Stomach (tissue), 19 donors: ENCODE measurements at places on chromosomes 2 and 18. TPM values are rescaled to one million over a fixed set of nuclear protein-coding genes. Genes with fewer than 3 reads are reported as not detected.

Gene CCDC141
- 1.2 TPM for total RNA-seq

Gene TSGA10
- 4.9 TPM for total RNA-seq

Gene SERPINE2
- total RNA-seq: 27.4 TPM

Gene ACMSD
- total RNA-seq: not detected

Gene SLC4A3
- total RNA-seq: 0.58 TPM

Gene ATF2
- 40.4 TPM for total RNA-seq

Gene LRP2
- total RNA-seq: 0.89 TPM

Gene GALNT5
- 2.3 TPM for total RNA-seq

Gene DYNAP
- total RNA-seq: not detected

Gene FLACC1
- total RNA-seq: not detected

Gene FAM110C
- 11.2 TPM for total RNA-seq

Gene RFX8
- not detected for total RNA-seq

Gene DNAJC27
- total RNA-seq: 3.6 TPM

Gene MYOM1
- total RNA-seq: 16.5 TPM

Gene KCNJ3
- total RNA-seq: not detected

- H3K4me1 ChIP-seq: peaks cover 15% of the 10 kb centered on the region
- no peak overlapping the region for H3K4me3 ChIP-seq
- no peak for DNase-seq
- no peak overlapping the region for H3K27ac ChIP-seq
Observed at GRCh38 chr2:257429-257828, 6.4 kb downstream of the SH3YL1 start.

- H3K4me3 ChIP-seq: no peak overlapping the region
- no peaks in the 10 kb centered on the region for H3K36me3 ChIP-seq
- H3K4me1 ChIP-seq: peaks cover 6% of the 10 kb centered on the region
- peaks cover 17% of the 10 kb centered on the region for H3K27me3 ChIP-seq
Observed at GRCh38 chr2:26144031-26144430, 28.9 kb upstream of the GAREM2 start.

DNA sequence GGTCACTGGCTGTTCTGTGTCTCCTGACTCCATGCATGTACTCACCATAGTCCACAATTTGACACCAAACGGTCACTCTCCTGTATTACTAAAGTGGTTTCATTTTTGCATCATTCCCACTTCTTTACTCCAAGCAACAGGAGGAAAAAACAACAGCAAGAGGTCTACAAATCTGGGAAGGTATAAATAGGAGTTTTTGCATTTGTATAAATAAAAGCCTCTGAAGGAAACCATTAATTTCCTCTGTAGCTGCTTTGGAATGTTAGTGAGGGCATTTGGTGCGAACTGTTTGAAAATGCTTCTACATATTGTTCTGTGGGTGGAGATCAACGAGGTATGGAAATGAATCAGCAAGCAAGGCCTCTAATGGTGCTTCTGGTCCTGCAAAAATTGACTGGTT, 148.5 kb upstream of the DLX2 start:
- no peaks in the 10 kb centered on the region for H3K36me3 ChIP-seq
- DNase-seq: no peak
- no peak overlapping the region for H3K4me3 ChIP-seq
- no peaks in the 10 kb centered on the region for H3K27me3 ChIP-seq
- H3K27ac ChIP-seq: peak overlapping the region; percentile 51

GRCh38 chr18:51194604-51195003, 2.9 kb downstream of the MEX3C start:
- no peaks in the 10 kb centered on the region for H3K27me3 ChIP-seq
- no peak for DNase-seq
- H3K4me1 ChIP-seq: peaks cover 61% of the 10 kb centered on the region
- peak overlapping the region; percentile 97 for H3K27ac ChIP-seq
- no peaks in the 10 kb centered on the region for H3K36me3 ChIP-seq

- H3K27me3 ChIP-seq: no peaks in the 10 kb centered on the region
- H3K4me3 ChIP-seq: no peak overlapping the region
- DNase-seq: no peak
Observed at GRCh38 chr2:217688494-217688893, 314.3 kb downstream of the TNS1 start.

DNA sequence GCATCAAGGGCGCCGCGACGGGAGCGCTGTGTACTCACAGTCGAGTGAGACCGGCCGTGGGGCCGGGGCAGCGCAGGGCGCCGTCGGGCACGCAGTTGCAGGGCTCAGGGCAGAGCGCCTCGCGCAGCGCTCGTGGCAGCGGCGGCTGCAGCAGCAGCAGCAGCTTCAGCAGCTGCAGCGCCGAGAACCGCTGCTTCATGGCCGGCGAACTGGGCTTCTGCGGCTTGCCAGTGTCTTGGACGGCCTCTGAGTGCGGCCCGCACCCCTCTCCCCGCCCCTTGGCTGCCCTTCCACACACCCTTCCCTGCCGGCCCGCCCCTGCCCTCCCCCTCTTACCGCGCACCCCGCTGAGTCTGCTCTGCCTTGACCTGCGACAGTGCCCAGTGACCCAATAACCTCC, at the start of gene LHCGR:
LHCGR (minus strand) TSS at position 252 of the 400 bp plus-strand sequence; CDS start at position 199, 53 bp downstream.
- H3K27ac ChIP-seq: no peak within 1 kb of the TSS
- H3K4me3 ChIP-seq: peak within 1 kb of the TSS; percentile 8
- no peaks in the 10 kb centered on the region for H3K36me3 ChIP-seq
- no peaks in the 10 kb centered on the region for H3K27me3 ChIP-seq
- peaks cover 3% of the 10 kb centered on the region for H3K4me1 ChIP-seq
- peak; percentile 50 for DNase-seq

GRCh38 chr2:43178055-43178598, 48.3 kb downstream of the ZFP36L2 start:
- DNase-seq: no peak
- no peak overlapping the region for H3K4me3 ChIP-seq
- H3K27me3 ChIP-seq: no peaks in the 10 kb centered on the region

DNA sequence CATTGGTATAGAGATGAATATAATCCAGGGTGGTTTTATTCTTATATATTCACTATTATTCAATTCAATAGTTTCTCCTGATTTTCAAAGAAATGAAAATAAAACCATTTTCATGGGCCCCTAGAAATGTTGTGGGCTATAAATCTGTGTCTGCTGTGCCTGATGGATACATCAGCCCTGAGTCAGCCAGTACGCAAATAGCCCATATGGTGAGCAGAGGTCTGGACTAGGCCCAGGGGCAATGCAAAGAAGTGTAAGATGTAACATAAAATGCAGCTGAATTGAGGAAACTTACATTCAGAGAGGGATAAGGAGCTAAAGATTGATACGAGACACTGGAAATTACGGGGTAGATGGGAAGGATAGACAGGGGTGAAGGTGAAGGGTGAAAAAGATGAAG, 122.5 kb downstream of the MAIP1 start:
- DNase-seq: no peak
- H3K4me1 ChIP-seq: peaks cover 15% of the 10 kb centered on the region
- H3K27me3 ChIP-seq: no peaks in the 10 kb centered on the region

- no peaks in the 10 kb centered on the region for H3K27me3 ChIP-seq
- no peak for DNase-seq
- H3K36me3 ChIP-seq: no peaks in the 10 kb centered on the region
- H3K4me3 ChIP-seq: no peak overlapping the region
- H3K4me1 ChIP-seq: no peaks in the 10 kb centered on the region
Observed at GRCh38 chr18:23270986-23271680, 135.8 kb downstream of the CABLES1 start.

DNA sequence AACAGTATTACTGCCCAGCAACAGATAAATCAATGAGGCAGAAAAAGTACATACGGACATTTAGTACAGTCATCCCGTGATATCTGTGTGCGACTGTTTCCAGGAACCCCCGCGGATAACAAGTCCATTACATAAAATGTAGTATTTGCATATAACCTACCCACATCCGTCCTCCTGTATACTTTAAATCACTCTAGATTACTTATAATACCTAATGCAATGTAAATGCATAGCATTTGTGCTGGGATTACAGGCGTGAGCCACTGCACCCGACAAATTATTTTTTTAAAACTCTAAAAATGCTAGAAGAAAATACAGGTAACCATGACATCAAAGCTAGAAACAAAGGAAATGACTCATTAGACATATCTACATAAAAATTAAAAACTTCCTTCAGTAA, 91.6 kb downstream of the FAM161A start:
- DNase-seq: no peak
- peaks cover 8% of the 10 kb centered on the region for H3K4me1 ChIP-seq
- no peak overlapping the region for H3K27ac ChIP-seq
- H3K27me3 ChIP-seq: no peaks in the 10 kb centered on the region
- H3K4me3 ChIP-seq: no peak overlapping the region
- H3K36me3 ChIP-seq: no peaks in the 10 kb centered on the region

DNA sequence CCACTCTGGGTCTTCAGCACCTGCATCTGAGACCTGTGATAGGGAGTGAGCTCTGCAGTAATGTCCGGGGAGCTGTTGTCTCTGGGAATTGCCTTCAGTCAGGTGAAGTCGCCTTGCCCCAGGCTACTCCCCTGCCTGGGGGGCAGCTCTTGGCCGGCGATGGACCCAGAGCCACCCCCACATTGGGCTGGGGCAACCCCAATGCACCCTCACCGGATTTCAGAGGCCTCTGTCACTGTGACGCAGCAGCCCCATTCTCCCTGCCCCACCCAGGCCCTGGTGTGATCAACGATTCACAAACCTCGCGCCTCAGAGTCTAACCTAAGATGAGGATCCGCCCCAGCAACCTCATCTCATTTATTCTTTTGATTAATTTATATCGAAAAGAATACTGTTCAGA, 303.6 kb downstream of the NDUFA10 start:
- no peak overlapping the region for H3K27ac ChIP-seq
- H3K4me1 ChIP-seq: peaks cover 10% of the 10 kb centered on the region
- no peaks in the 10 kb centered on the region for H3K36me3 ChIP-seq
- no peaks in the 10 kb centered on the region for H3K27me3 ChIP-seq
- no peak for DNase-seq

- no peak for DNase-seq
- H3K4me1 ChIP-seq: no peaks in the 10 kb centered on the region
- H3K4me3 ChIP-seq: no peak overlapping the region
- no peak overlapping the region for H3K27ac ChIP-seq
- no peaks in the 10 kb centered on the region for H3K27me3 ChIP-seq
Observed at GRCh38 chr18:75757951-75758350, 330.4 kb upstream of the SMIM21 start.

DNA sequence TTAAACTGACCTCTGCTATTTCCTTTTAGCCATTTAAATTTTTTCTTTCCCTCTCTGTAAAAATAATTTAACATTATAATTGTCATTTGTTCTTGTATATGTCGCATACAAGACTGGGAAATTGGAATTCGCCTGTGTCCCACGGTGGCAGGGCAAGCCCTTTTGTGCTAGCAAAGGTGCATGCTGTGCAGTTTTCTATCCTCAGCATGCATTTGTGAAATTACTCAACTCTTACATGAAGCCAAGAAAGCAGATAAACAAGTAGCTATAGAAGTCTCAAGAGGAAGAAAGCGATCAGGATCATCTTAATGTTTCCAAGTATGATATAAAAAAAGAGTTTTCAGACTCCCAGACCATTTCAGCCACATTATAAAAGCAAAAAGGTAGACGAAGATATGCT, 392.6 kb upstream of the CHST9 start:
- H3K4me1 ChIP-seq: no peaks in the 10 kb centered on the region
- H3K4me3 ChIP-seq: no peak overlapping the region
- no peak overlapping the region for H3K27ac ChIP-seq
- no peak for DNase-seq

DNA sequence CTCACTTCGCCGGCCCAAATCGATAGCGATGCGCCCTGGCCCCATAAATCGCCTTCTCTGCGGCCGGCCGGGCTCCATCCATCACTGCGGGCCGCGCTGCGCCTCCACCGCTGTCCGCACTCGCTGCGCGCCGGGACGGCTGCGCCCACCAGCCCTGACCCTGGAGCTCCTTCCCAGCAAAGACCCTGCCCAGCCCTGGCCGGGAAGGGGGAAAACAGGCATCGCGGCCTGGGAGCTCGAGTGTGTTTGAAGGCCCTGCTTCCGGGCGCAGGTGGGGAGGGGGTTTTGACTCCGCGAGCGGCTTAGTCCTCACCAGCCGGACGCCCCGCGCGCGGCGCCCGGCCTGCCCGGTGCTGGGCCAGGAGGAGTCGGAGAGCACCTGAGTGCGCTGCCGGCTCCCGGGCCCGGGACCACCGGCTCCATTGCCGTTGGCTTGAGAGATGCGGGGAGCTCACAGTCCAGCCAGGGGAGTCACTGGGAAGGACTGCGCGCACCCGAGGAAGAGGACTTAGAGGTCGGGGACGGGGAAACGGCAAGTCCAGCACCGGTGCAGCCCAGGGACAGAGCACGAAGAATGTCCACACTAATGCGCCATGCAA, 1.1 kb downstream of the PAX8 start:
- no peak overlapping the region for H3K27ac ChIP-seq
- no peaks in the 10 kb centered on the region for H3K36me3 ChIP-seq
- H3K4me1 ChIP-seq: peaks cover 20% of the 10 kb centered on the region
- peak overlapping the region; percentile 13 for H3K4me3 ChIP-seq
- H3K27me3 ChIP-seq: peaks cover 74% of the 10 kb centered on the region

DNA sequence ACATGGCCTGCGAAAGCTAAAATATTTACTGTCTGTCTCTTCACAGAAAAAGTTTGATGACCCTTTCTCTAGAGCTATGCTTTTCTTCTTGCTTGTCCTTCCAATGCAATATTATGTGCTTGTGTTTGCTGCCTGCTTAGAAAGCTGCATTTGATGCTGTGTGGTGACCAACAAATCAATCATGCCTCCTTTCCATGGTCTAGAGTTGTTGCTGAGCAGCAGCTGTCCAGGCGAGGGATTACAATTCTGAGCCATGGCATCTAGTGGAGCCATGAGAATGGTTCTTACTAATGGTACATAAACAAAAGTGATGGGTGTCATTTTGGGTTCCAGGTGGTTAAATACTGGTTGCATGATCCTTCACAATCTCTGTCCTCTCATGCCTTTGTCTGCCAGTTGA, 1142.1 kb downstream of the DPP10 start:
- no peaks in the 10 kb centered on the region for H3K36me3 ChIP-seq
- H3K4me3 ChIP-seq: no peak overlapping the region
- no peak overlapping the region for H3K27ac ChIP-seq
- H3K27me3 ChIP-seq: no peaks in the 10 kb centered on the region
- DNase-seq: no peak
- H3K4me1 ChIP-seq: no peaks in the 10 kb centered on the region

DNA sequence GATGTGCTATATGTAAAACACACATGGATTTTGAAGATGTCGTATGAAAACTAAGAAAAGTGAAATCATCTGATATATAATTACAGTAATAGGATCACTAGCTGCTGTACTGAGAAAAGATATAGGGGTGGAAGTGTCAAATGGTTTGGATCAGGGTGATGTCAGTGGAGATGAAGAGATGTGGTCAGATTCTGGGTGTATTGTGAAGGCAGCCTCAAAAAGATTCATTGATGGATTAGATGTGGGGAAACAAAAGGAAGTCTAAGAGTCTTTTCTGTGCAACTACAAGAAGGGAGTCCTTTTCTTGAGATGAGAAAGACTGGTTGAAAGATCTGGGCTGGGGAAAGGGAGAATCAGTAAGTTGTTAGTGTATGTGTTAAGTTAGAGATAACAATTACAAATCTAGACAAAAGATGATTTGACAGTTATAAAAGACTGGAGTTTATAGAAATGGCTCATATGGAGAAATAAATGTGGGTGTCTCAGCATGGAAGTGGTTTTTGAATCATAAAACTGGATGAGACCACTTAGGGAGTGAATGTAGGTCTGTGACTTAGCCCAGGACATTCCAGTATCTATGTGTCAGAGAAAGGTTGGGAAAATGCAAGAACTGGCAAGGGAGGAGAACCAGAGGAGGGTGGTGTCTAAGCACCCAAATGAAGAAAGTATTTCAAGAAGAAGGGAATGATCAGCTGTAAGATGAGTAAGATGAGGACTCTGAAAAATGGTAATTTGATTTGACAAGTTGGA, 347.4 kb downstream of the PARD3B start:
- no peak overlapping the region for H3K4me3 ChIP-seq
- no peaks in the 10 kb centered on the region for H3K4me1 ChIP-seq
- no peak overlapping the region for H3K27ac ChIP-seq
- H3K27me3 ChIP-seq: no peaks in the 10 kb centered on the region
